ENCODE measurements at places on chromosomes 6 and 20.

DNA sequence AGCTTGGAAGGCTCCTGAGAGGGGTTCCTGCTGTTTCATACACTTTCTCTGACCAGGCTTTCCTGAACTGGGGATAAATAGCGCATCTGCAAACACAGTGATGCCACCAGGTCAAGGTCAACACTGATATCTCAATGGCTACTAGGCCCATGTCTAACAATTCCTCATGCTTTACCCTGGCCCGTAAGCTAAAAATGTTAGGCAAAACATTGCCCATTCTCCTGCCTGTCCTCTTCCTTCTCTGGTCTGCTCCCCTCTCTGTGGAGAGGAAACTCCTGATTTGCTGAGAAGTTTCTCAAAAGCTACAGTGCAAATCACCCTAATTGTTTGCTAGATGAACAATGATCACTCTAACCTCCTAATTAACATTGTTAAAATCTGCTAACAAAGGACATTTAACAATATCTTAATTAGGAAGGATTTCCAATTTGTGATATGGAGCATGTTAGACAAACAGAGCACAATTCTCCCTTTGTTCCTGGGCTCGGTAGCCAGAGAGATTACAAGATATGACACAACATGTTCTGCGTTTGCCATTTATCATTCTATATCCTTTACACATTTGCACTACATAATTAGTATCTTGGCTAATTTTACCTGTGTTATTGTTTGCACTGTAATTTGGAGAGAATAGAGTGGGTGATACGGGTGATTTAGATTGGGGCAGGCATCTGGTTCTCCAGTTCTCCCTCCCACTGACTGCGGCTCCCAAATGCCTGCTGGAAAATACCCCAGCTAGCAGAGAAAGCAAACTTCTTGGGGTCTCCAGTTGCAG lies 266.8 kb downstream of the CD83 start:
- DNase-seq: no peak

DNA sequence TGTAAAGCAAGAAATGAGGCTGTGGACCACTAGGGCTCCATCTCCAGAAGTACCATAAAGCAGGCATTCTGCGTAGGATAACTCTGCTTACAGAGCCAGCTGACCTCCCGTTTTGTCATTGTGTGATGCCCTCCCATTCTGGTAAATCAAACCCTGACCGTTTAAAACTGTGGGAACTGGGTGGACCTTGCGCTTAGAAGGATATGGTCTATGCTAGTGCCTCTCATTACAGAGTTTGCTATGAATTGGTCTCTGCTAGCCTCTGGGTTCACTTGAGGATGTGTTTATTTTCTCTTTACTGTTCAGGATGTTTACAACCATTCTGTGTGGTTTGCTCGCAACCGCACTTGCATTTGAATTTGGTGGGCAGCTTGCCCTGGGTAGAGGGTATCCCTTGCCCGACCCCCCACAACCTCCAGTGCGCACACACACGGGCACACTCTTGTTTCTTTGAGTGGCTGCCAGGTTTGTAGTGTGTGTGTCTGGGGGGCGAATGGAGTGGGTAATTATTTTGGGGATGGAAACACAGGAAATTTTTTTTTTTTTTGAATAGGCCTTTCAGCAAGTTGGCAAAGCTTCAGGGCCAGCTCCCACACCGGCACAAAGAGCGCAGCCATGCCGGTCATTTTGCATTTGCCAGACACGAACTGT lies 198.3 kb downstream of the JARID2 start:
- no peak for DNase-seq

- no peak for DNase-seq
These were observed 91.5 kb upstream of the BEND6 start for GRCh38 chr6:56863366-56863765.

DNA sequence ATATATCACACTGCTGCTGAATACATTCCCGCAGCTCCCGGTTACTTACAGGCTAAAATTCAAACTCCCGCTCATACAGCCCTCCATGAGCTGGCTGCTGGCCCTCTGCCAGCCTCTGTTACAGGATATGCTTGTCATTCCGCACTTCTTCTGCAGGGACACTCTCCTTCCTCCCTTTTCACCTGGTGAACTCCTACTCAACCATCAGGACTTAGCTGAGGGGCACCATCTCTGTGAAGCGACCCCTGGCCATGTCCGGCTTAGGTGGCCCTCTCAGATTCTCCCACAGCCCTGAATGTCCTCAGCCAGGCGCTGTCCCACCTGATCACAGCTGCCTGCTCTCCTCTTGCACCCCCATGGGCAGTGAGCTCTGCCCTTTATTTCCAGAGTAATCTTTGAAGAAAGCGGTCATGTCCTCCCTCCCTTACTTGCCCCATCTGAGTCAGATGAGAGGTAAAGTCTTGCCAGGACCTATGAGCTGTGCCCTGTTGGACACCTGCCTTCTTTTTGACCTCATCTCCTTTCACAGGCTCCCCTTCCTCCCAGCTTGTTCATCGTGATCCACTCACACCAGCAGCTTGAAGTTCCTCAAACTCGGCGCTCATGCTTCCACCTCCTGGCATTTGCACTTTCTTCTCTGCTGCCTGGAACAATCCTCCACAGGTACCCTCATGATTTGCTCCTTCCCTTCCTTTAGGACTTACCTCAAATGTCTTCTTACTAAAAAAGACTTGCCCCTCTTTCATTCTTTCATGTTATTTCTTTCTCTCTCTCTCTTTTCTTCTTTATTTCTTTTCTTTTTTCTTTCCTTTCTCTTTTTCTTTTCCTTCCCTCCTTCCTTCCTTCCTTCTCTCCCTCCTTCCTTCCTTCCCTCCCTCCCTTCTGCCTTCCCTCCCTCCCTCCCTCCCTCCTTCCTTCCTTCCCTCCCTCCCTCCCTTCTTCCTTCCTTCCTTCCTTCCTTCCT lies 5.6 kb downstream of the CYP24A1 start:
- DNase-seq: no peak

- DNase-seq: no peak
These were observed 725 bp downstream of the TM9SF4 start for GRCh38 chr20:32110173-32110704.

- DNase-seq: no peak
These were observed 239.7 kb downstream of the ATXN1 start for GRCh38 chr6:16521528-16521927.

- no peak for DNase-seq
These were observed 380.0 kb downstream of the LMBRD1 start for GRCh38 chr6:69416776-69417175.

- DNase-seq: no peak
These were observed 67.8 kb upstream of the SMIM29 start for GRCh38 chr6:34316431-34317171.

DNA sequence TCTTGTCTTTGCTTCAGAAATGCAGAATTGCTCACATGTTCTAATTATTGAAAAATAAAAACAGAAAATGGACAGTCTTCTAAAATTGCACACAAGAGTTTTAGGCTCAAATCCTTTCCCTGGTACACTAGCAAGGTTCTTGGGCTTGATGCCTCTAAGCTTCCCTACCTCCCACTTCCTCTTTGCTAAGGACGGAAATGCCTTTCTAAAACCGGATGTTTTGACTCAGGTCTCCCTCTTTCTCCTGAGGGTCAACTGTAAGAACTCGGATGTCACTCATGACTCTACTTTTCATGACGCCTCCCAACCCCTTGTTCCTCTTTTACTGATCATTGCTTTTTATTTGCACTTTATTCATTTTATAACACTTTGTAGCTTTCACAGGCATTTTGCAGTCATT lies 613.5 kb downstream of the C6orf118 start:
- DNase-seq: no peak

Data from CD8-positive, alpha-beta T cell (primary cell).